Daoy (cell line): ENCODE measurements at places on chromosomes 3 and 15. TPM values are rescaled to one million over a fixed set of nuclear protein-coding genes. Genes with fewer than 3 reads are reported as not detected.

TEX55 gene
- total RNA-seq, result not detected in 2 replicates

IL20RB gene
- 1.3 and 1.5 TPM in 2 replicates for total RNA-seq

ALS2CL gene
- 0.74 and 0.86 TPM in 2 replicates for total RNA-seq

PLCB2 gene
- 0.29 and 1.3 TPM in 2 replicates for total RNA-seq

ADGRG7 gene
- total RNA-seq, result not detected in 2 replicates

SV2B gene
- 0.15 and 1.1 TPM in 2 replicates for total RNA-seq

CRYGS gene
- total RNA-seq, result 0.51 and 2.6 TPM in 2 replicates

DNAH12 gene
- total RNA-seq, result 0.06 TPM in 1 of 2 replicates, not detected in the other

ZPLD1 gene
- 0.06 TPM in 1 of 2 replicates, not detected in the other for total RNA-seq

CSPG5 gene
- 1.3 and 2.0 TPM in 2 replicates for total RNA-seq

ZFAND6 gene
- 67.9 and 102 TPM in 2 replicates for total RNA-seq

ERICH6 gene
- total RNA-seq, result not detected in 2 replicates

SLC12A1 gene
- total RNA-seq, result not detected in 2 replicates

PP2D1 gene
- total RNA-seq, result not detected in 2 replicates

SLC22A14 gene
- total RNA-seq, result 0.39 TPM in 1 of 2 replicates, not detected in the other

ANKUB1 gene
- total RNA-seq, result not detected in 2 replicates

CFAP91 gene
- total RNA-seq, result 1.8 and 2.0 TPM in 2 replicates
